ENCODE measurements at places on chromosomes 12 and 14. TPM values are rescaled to one million over a fixed set of nuclear protein-coding genes. Genes with fewer than 3 reads are reported as not detected.
A peak's percentile ranks its signal among the peaks of the same experiment; 100 is the strongest.

DNA sequence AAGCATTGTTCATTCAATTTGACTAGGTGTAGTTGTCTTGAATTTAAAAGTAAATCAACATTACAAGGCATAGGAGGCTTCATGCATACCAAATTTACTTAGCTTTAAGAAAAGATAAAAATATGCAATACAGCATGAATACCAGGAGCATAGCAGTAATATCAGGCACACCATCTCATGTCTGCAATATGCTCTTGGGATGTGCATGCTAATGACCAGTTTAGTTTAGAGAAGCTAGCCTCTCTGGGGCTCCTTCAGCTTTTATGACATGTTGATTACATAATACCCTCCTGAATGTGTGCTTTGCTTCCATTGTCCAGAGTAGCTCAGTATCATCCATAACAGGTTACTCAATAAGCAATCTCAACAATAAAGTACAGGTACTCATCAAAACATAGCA is 497.2 kb downstream of the FLRT2 start:
- DNase-seq, result no peak

Gene TPPP2
- total RNA-seq, result 0.67 TPM

GRCh38 chr14:105144666-105145380 is 23.8 kb downstream of the JAG2 start:
- DNase-seq, result no peak

DNA sequence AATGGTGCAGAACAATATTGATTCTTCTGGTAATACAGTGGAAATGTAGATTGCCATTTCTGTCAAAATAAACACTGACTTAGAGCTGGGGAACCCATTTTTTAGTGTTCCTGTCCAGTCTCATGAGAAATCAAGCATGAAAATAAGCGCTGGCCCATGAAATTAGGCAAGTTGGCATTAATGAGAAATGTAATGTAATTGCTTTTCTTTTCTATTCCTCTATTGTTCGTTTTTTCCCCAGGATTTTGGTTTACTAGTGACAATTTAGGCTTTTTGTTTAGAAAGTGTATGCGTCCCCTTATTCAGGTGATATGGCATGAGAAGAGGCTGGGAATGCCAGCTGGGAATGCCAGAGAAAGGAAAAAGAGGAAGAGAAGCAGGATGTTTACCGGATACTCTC is 64.4 kb upstream of the KICS2 start:
- DNase-seq, result no peak

Gene MYO1H
- not detected for total RNA-seq

GRCh38 chr14:77124345-77125280 is 17.0 kb downstream of the ZDHHC22 start:
- peak; percentile 46 for DNase-seq

GRCh38 chr12:100251917-100252316 is 15.0 kb downstream of the DEPDC4 start:
- no peak for DNase-seq

Gene SERPINA1
- total RNA-seq, result 0.88 TPM

Gene KRT85
- 0.76 TPM for total RNA-seq

- peak; percentile 62 for DNase-seq
Measured at GRCh38 chr12:62799126-62799736, 135.7 kb downstream of the PPM1H start.

- no peak for DNase-seq
Measured at GRCh38 chr14:55547650-55548315, 32.2 kb upstream of the KTN1 start.

Gene KLRC2
- 2.2 TPM for total RNA-seq

All from uterus (tissue), 4 donors.